LoVo (cell line): ENCODE measurements at places on chromosomes 4 and X.

DNA sequence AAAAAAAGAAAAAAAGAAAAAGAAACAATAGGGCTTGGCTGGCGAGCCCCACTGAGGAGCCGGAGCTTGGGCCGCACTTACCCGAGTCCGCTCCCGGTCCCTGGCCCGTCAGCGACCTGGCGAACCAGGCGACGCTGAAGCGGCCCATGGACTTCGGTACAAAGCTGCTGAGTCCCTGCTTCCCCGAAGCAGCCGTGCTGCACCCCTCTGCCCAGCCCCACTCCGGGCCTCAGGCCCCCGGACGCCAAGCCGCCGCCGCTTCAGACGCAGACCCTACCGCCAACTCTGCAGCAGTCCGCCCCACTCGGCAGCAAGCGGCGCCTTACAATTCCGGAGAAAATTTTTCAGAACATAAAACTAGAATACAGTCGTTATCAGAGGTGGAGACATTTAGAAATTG, 300.5 kb downstream of the OPHN1 start:
- DNase-seq, result no peak

- no peak for DNase-seq
Measured at GRCh38 chr4:30600246-30601017, 119.7 kb upstream of the PCDH7 start.

DNA sequence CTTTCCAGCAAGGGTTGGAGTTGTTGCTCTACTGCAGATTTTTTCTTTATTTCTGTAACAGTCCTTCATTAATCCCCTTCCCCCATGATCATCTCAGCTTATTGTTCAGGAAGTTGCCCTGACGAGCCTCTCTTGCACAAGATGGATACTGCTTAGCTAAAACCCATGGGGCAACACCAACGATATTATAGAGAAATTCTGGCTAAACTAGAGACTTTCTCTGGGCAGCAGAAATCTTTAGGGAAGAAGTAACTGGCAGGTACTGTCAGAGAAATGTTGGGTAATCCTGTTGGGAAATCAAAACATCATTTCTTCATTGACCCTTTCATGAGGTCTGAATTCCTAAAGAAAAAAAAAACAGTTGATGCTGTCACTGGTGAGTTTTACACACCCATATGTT, 921.3 kb downstream of the NLGN4X start:
- DNase-seq, result no peak

GRCh38 chrX:6184900-6185515, 43.7 kb downstream of the NLGN4X start:
- DNase-seq, result no peak

DNA sequence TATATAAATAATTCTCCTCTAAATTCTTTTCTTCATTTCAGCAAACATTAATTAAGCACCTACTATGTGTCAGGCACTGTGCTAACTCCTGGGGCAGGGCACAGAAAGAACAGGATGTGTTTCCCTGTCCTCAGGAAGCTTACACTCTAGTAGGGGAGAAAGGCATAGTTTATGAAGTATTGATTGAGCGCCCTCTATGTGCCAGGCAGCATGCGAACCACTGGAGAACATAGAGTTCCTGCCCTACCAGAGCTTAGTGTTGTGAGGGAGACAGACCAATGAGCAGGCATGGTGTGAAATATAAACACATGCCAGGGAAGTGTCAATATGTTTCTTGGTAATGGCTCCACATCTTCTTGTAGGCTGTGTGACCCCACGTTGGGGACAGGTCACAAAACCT, 3.7 kb downstream of the ADGRG4 start:
- DNase-seq, result no peak

DNA sequence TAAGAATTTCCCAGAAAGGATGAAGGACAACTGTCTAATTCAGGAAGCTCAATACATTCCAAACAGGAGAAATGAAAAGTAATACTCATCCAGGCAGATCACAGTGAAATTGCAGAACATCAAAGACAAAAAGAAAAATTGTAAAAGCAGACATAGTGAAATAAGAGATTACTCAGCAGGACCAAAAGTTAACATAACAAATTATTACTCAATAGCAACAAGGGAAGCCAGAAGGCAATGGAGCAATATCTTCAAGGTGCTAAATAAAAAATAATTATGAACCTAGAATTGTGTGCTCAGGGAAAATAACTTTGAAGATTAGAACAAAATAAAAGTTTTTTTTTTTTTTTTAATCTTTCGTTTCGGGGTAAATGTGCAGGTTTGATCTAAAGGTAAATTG, 30.5 kb upstream of the ENPP6 start:
- no peak for DNase-seq

DNA sequence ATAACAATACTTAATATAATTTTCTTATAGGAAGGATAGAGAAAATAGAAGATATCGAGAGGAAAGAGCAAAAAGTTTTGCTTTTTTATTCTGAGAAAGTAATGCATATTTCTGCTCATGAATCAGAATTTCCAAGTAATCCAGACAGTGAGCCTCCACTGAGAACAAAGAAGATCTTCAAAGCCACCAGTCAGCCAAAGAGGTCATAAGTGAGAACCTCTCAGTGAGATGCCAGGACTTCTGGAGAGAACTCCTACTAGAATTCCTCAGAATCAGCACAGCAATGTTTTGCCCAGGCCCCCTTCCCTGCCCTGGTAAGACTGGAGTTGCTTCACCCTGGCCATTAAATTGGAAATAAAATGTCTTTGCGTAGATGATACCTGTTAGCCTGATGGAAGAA, 254.4 kb upstream of the FAT4 start:
- no peak for DNase-seq

DNA sequence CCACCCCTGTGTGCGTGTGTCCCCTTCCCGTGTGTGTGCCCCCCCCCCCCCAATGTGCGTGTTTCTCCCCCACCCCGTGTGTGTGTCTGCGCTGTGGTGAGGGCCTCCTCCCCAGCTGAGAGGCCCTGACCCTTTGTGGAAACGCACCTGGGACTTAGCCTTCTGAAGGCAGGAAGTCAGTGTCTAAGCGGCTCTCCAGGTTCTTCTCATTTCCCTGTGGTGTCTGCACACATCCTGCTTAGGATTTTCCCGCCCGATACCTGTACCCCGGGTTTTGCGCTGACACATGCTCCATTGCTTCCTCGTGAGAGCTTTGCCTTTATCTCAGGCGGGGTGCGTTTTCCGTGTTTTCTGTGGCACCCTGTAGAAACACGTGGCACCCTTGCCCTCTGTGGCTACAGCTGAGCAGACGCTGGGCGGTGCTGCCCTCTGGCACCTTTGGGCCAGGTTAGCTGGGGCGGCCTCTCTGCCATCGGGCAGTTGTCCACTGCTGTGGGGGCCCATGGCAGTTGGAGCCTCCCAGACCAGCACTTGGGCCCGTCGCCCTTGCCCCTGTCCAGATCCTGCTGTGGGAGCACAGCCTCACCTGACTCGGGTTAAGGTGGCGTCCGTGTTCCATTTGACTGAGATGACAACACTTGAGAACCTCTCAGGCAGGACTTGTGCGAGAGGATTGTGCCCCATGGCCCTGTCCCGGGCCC, 26.3 kb downstream of the MAEA start:
- no peak for DNase-seq

- no peak for DNase-seq
Measured at GRCh38 chr4:71498002-71498401, 159.2 kb downstream of the SLC4A4 start.

GRCh38 chrX:149043401-149043800, 461.7 kb downstream of the IDS start:
- DNase-seq, result no peak

- DNase-seq, result no peak
Measured at GRCh38 chr4:93317561-93317960, 511.0 kb upstream of the ATOH1 start.

- DNase-seq, result no peak
Measured at GRCh38 chr4:21815651-21816377, 132.8 kb downstream of the KCNIP4 start.

DNA sequence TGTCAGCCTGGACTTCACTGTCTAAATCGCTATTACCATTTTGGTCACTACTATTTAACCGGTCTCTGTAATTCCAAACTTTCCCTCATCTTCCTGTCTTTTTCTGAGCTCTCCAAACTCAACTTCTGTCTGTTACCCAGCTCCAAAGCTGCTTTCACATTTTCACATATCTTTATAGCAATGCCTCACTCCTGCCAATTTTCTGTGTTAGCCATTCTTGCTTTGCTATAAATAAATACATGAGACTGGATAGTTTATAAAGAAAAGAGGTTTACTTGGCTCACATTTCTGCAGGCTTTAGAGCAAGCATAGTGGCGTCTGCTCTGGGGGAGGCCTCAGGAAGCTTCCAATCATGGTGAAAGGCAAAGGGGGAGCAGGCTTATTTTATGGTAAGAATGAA, 368.3 kb upstream of the GNPDA2 start:
- no peak for DNase-seq

DNA sequence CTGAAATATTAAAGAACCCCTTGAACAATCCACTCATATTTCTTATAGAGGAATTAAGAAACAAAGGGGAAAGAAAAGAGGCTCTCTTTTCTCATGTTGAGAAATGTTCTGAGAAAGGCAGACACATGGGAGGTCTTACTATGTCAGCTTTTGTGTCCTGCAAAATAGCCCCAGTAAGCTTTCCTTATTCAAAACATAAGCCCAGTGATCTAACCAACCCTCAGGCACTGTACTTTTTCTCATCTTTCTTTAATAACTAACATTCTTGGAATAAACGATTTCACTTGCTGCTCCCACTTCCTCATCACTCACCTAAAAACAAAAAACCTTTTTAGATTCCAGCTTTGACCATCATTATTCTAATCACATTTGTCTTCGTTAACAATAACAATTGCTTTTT, 115.9 kb downstream of the GLRA3 start:
- DNase-seq, result no peak

DNA sequence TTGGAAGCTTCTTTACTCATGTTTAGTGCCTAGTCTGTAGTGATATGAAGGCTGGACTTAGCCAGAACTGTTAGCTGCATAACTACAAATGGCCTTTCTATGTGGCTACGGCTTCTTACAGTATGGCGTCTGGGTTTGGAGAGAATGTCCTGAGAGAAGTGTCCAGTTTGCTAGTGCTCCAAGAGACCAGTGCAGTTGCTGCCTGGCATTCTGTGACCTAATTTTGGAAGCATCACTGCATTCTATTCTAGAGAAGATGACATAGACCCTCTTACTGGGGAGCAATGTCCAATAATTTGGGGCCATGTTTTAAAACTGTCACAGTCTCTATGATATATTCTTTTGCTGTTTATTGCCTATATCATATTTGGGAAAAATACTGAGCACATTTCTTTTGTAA, 74.2 kb downstream of the STAG2 start:
- DNase-seq, result no peak
